ENCODE measurements at places on chromosomes 6 and 20.
A peak's percentile ranks its signal among the peaks of the same experiment; 100 is the strongest.

DNA sequence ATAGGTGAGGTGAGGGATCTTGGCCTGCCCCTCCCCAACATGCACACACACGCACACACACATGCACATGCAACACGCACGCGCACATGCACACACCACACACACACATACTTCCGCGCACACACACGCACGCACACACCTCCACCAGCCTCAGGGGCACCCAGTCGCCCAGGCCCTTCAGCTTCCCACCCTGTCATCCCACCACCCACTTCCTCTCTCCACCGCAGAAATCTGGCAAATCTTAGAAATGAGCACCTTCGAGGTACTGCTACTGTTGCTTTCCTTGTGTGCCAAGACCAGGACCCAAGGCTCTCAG is 1.2 kb downstream of the SPDEF start:
- DNase-seq = no peak

DNA sequence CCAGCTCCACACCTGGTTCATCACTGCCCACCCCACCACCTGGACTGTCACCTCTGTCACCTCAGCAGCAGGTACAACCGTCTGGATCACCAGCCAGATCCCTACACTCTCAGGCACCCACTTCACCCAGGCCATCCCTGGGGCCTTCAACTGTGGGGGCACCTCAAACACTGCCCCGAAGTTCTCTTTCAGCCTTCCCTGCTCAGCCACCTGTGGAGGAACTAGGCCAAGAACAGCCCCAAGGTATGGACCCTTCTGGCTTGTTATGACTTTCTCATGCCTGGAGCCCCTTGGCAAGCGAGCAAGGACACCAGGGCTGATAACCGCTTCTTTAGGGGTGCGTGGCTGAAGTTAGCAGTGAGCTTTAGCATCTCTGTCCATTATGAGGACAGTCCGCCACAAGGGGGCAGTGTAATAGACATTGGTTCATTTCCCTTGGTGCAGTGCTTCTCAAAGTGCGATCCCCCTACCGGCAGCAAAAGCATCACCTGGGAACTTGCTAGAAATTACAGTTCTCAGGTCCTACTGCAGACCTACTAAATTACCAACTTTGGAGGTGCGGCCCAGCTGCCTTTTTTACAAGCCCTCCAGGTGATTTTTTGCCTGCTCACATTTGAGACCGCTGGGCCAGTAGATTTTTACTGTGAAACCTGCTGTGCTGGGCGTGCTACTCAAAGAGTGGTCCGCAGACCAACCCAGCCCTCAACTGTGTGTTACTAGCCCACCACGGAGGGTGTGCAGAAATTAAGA is 32.5 kb downstream of the PNPLA1 start:
- DNase-seq = peak; percentile 85

GRCh38 chr6:20092071-20092566 is 120.2 kb downstream of the MBOAT1 start:
- DNase-seq = peak; percentile 69

DNA sequence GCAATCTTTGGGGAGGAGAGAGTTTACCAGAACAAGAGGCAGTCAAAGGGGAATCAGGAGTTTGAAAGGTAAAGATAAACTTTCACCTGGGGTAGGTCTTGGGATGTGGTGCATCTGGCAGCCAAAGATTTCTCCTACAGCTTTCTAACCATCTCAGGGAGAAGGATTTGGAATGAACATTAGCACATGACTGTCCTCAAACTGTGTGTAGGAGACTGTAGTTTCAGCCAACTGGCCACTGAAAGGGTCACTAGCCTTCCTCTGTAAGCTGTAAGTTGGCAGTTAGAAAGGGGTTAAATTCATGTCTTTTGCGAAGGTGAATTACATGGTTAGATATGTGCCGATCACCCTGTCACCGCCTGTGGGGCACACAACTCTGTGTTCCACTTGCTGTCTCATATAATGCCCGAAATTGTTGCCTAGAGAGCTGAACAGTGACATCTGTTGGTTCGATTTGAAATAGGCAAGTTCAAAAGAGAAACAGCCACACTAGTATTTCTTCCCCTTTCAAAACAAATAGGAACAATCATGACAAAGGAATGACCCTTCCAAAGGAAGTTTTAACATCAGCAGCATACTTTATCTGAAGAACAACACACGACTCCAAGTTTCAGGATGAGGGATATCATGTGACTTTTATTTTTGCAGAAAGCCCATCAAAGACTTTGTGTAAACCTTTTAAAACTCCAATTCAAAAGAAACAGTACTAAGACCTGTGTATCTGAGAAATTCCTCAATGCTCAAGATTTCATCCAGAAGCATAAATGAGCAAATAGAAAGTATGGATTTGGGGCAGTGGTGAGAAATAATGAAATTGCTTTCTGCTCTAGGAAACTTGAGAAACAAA is 1.1 kb upstream of the OPN5 start:
- peak; percentile 81 for DNase-seq

- DNase-seq = peak; percentile 91
Observed at GRCh38 chr6:110876170-110876773, 1.7 kb downstream of the AMD1 start.

All from fibroblast of lung (primary cell).